ENCODE measurements at places on chromosomes 13 and 19.

- DNase-seq = no peak
Observed at GRCh38 chr13:59601993-59602392, 561.7 kb downstream of the DIAPH3 start.

- no peak for DNase-seq
Observed at GRCh38 chr13:42137856-42138537, 89.5 kb downstream of the DGKH start.

DNA sequence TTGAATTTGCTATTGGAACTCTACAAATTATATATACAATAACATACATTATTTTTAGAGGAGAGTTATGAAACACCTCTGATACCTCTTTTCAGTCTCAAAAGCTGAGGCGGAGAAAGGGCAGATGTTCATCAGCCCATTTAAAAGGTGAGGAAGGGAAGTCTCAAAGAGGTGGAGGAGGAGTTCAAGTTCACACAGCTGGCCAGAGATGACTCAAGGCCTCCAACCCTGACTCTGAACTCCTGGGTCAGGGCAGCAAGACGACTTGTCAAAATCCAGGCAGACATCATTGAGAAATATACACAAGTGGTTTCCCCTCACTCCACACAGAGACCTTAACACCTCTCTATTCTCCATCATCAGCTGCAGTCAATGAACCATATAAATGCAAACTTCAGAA lies 2.1 kb downstream of the SIAH3 start:
- no peak for DNase-seq

DNA sequence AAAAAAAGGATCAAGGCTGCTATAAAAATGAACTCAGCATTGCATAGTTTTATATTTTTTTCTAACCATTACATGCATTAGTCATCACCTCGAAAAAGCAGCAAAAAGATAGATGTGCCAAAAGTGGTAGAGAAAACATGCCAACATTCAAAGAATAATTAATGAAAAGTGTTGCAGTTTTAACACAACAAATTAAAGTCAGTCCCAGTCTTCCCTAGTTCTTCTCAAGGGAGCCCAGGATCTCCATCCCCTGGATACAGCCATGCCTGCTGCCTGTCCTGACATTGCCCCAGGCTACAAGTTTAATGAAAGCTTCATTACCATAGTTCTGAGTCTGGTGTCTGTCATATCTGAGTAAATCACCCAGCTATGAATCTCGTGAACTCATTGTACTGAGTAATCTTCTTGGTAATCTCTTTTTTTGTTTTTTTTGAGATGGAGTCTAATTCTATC lies 116.6 kb upstream of the KLF12 start:
- no peak for DNase-seq

GRCh38 chr13:30337061-30337610 lies 29.8 kb upstream of the KATNAL1 start:
- no peak for DNase-seq

Data from SHP77 treated with DMSO at 0.1 percent for 48 hours (cell line).